ENCODE measurements at places on chromosomes 5 and 9.
A peak's percentile ranks its signal among the peaks of the same experiment; 100 is the strongest.

- DNase-seq, result peak; percentile 68
Measured at GRCh38 chr9:92140074-92140753, 25.0 kb upstream of the SPTLC1 start.

DNA sequence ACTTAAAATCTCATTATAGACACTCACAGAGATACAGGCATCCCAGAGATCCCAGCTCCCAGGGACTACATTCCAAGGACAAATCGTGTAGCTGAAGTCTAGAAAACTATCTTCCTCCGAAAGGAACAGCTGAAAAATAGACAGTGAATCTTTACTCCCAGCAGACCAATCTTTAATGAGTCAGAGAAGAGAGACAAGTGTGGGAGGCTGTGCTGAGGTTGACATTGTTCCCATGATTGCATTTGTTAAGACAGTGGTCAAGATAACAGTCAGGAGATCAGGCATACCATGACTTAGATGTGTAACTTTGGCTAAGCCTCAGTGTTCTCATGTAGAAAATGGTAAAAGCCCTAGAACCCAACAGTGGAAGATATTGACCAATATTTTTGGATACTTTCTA, 120.7 kb downstream of the PAPPA start:
- DNase-seq, result peak; percentile 10

GRCh38 chr5:95044096-95044495, 240.8 kb downstream of the MCTP1 start:
- no peak for DNase-seq

- DNase-seq, result peak; percentile 85
Measured at GRCh38 chr9:70601000-70601951, 186.8 kb upstream of the KLF9 start.

GRCh38 chr9:124420991-124421543, 5.8 kb upstream of the PSMB7 start:
- DNase-seq, result no peak
